Stimulated activated CD8-positive, alpha-beta memory T cell treated with anti-CD3 and anti-CD28 coated beads, Interleukin-4, amount 100 ng/mL, for 1 hour (primary cell): ENCODE measurements at places on chromosomes 11 and 22.

- no peak for DNase-seq
Observed at GRCh38 chr11:119315131-119316015, 1.6 kb downstream of the MCAM start.

DNA sequence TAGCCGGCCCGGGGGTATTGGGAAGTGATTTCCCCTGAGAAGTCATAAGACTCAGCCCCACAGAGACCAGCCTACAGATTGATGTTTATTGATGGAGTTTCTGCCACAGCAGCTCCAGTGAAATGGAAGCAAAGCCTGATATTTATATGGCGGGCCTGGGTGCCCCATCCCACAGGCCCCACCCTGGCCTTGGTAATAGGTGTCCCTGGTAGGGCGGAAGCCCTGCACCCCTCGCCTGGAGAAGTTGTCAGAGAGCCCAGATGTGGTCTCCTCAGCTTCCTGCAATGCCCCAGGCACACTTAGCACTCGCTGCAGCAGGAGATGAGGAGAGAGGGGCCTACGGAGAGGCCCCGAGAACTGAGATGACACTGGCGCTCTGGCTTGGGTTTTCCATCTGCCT is 107.4 kb downstream of the MORC2 start:
- no peak for DNase-seq

DNA sequence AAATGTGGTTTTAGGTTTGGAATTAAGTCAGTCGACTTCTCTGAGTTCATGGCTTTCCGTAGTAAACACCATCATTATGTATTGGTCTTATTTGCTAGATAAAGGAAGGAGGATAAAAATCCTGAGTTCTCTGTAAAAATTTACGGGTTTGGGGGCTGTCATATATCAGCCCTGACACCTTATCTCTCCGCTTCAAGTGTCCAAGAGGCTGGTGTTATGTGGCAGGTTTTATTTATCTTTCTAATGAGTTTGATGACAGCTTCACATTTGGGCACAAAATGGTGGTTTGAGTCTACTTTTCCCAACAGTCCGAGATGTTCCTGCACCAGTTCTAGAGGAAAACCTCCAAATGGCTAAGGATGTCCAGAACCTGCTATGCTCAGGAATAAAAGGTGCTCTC is 67.3 kb upstream of the VSTM5 start:
- DNase-seq: no peak

GRCh38 chr11:67408437-67409200 is 4.7 kb downstream of the TBC1D10C start:
- DNase-seq: no peak

DNA sequence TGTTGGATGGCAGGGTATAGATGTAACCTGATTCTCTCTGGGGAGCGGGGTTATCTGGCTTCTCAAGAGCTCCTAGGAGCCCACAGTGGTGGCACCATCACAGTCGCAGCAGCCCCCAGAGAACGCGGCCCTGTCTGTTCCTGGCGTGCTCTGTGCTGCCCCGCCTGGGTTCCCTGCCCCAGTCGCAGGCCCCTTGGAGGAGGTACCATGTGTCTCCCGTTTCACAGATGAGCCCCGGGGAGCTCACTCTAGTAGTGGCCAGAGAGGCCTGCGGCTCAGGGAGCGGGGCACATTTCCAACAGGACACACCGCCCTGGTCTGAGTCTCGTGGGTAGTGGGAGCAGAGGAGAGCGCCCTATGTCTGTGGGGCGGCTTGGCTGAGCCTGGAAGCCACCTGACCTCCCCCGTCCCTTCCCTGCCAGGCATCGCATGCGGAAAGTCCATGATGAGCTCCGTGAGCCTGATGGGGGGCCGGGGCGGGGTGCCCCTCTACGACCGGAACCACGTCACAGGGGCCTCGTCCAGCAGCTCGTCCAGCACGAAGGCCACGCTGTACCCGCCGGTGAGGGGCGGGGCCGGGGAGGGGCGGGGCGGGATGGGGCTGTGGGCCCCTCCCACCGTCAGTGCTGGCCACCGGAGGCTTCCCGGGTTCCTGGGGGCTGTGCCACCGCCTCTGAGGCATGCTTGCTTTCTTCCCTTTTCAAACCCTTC is 21.0 kb upstream of the PPP6R3 start:
- DNase-seq: no peak

DNA sequence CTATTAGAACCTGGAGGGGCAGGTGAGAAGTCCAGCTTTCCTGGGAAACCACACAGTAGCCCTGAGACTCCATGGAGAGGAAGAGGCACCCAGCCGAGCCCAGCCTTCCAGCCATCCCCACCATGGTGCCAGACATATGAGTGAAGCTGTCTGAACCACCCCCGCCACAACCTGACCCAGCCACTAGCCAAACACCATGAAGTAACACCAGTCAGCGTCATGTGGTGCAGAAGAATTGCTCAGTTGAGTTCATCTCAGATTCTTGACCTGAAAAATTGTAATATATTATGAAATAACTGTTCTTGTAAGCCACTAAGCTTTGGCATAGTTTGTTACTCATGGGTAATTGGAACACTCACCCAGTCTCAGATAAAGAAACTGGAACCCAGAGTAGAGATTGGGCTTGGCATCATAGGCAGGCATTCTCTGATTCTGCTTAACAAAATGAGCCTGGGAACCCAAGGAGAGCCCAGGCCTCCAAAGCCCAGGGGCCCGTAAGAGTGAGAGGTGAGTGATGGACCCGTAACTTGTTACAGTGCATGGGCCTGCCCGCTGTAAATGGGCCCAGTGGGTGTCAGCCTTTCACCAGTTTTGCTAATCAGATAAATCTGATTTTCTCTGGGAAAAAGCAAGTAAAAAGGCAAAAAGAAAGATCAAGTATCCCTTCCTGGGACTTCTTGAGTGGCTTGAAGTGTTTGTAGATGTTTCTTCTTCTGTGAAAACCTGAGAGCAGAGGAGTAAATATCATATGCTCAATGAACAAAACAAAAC is 305.5 kb downstream of the DDX10 start:
- DNase-seq: no peak

DNA sequence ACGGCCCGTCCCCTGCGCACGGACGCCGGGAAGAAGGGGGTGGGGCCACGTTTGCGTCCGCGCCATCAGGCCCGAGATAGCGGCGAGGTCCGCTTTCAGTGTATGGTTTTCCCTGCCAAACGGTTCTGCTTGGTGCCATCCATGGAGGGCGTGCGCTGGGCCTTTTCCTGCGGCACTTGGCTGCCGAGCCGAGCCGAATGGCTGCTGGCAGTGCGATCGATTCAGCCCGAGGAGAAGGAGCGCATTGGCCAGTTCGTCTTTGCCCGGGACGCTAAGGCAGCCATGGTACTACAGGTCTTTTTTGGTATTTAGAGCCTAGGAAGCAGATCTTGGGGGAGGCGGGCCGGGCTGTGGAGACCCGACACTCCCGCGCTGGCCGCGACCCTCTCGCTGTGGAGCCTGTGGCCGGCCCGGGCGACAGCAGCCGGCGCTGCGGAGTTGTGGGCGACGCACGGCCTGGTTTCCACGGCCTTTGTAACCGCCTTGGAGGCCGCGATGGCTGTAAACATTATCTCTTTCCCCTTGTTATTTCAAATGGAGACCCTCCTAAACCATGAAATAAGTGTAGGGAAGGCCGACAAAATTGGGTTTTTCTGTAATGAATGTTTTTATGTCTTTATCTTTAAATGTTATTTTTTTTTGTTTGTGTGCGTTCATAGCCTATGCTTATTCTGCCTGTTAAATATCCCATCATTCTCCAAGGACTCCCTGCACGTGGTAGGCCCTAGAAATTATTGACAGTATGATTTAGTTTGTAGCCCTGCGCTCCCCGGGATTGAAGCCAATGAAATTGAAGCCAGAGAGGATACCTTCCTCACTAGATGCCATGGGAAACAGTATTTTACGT is at the start of gene AASDHPPT:
Gene AASDHPPT, plus strand, starts transcription at position 54 of the 847 bp plus-strand sequence. Its CDS starts 49 bp downstream, at position 103.
- no peak for DNase-seq

GRCh38 chr11:114586797-114587196 is 8.8 kb downstream of the NXPE4 start:
- DNase-seq: no peak

GRCh38 chr11:20596205-20597153 is 2.9 kb upstream of the SLC6A5 start:
- no peak for DNase-seq

- no peak for DNase-seq
Observed at GRCh38 chr11:47979378-47980087, 826 bp upstream of the PTPRJ start.

GRCh38 chr11:101516546-101516945 is 67.3 kb downstream of the TRPC6 start:
- DNase-seq: no peak

- no peak for DNase-seq
Observed at GRCh38 chr11:10680956-10681487, 12.5 kb downstream of the IRAG1 start.

DNA sequence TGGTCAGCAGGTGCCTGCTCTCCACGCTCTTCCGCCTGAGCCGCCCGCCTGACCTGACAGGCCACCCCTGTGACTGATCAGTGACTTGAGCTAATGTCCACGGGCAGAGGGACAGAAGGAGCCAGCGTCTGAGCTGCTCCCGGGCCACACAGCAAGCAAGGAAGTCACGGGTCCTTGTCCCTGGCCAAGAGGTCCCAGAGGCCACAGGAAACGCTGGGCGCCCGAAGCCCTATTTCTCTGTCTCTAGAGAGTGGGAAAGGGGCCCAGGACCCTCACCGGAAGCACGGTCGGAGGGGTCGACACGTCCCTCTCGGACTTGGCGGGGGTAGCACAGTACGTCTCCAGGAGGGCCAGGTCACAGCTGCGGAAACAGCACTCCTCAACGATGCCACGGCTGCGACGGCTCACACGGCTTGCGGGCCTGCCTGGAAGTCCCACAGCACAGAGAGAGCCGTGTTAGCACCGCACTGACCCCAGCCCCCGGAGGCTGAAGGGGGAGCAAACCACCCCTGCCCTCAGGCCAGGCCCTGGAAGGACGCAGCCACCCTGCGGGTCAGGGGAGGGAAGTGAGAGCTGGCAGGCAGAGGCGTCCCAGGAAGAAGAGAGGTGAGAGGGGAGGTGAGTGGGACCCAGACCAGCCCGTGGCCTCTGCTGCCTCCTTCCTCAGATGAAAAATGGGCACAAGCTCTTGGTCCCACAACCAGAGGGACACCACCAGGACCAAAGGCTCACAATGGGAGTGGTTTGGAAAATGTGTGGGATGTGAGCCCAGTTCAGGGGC is 5.8 kb downstream of the IGF2 start:
- DNase-seq: no peak

DNA sequence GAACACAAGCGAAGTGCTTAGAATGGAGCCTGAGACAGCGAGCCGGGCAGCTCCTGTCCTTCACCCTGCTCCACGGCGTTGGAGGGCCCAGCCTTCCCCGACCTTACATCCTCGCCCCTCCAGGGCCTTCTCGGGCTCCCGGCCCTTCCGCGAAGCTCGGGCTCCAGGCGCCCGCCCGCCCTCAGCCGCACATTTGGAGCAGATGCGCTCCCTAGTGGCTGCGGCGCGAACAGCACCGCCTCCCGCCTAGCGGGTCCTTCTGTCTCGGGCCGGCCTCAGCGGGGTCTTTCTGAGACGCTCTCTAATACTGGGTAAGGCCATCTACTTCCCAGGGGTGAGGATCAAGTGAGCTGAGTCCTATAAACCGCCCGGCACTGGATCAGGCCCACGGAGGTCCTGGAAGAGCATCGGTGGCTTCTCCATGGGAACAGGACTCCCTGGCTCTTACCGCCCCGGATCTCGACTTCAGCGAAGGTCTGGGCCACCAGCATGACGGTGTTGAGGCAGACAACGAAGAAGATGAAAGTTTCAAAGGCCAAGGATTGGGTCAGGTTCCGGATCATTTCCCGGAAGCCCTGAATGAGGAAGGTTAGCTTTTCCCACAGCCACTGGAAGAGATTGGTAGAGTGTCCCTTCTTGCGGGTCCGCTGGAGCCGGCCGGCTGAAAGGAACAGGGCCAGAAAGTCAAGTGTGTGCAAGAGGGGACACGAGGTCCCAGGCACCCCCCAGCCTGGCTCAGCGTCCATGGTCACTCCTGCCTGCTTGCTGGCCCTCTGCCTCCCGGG is 3.7 kb downstream of the CATSPER1 start:
- peak; percentile 56 for DNase-seq

GRCh38 chr11:29173660-29174062 is 843.2 kb downstream of the KCNA4 start:
- no peak for DNase-seq

DNA sequence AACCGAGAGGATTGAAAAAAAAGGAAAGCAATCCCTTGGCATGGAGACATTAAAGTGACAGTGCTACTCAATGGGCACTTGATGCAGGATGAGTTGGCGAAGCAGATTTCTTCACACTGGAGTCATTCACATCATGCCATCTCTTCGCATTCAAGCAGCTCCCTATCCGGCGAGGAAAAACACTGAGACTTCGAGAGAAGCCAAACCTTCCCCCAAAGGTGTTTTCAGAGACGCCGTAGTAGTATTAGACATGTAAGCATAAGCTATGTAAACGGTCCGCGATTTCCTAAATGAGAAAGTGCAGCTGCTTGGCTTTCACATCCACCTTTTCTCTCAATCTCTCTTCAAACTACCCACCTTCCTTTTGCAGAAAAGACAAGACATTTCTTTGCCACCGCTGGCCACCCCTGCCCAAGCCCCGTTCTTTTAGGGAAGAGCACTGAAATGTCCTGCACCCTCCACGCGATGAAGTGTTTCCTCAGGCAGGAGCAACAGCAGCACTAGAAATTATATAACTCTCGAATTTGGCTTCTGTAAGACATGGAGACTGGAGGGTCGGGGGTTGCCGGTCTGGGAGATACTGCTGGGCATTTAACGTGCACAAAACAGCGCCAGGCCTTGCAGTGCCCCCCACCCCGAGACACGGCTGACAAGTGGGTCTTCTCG is at the start of gene DLG2:
Gene DLG2, minus strand, starts transcription at position 13 of the 666 bp plus-strand sequence.
- no peak for DNase-seq

GRCh38 chr11:38206663-38207062 is 1608.6 kb upstream of the RAG2 start:
- no peak for DNase-seq

GRCh38 chr11:105236664-105237063 is 97.1 kb upstream of the CARD18 start:
- no peak for DNase-seq

- DNase-seq: no peak
Observed at GRCh38 chr22:18111759-18112330, 1.2 kb downstream of the TUBA8 start.

GRCh38 chr11:33753304-33753967 is 17.2 kb upstream of the CD59 start:
- DNase-seq: no peak

GRCh38 chr22:43241138-43241597 is 54.2 kb upstream of the TTLL12 start:
- DNase-seq: no peak

DNA sequence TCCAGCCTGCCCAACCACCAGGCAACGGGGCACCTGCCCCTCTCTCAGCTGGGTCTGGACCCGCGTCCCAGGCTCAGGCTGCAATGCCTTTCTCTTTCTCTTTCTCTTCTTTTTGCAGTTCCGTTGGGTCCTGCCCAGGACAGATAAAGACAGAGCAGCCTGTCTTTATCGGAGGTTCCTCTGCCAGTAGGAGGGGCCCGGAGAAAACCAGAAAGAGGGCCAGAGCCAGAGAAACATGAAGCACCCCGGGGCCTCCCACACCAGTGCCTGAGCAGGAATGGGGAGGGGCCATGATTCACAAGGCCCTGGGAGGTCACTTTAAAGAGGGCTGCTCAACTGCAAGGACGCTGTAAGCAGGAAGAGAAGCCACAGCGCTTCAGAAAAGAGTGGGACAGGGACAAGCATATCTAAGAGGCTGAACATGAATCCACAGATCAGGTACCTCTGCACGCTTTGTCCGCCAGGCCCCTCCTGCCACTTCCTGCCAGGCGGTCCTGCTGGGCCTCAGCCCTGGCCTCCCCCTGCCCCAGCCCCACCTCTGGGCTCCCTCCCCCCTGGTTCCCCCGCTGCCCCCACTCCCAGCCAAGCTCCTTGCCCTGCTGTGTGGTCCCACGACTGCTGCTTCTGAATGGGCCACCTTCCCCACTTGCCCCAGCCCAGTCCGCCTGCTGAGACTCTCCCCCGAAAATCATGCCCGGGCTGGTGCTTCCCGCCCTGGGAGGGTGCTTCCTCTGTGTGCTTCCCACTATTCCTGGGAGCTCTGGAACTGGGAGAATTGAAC is at the start of gene APOBEC3C:
Gene APOBEC3C, plus strand, starts transcription at position 316 of the 781 bp plus-strand sequence. Its CDS starts 106 bp downstream, at position 422.
- DNase-seq: peak; percentile 60
